Stimulated activated CD8-positive, alpha-beta memory T cell treated with anti-CD3 and anti-CD28 coated beads, Interleukin-12 subunit alpha, Interleukin-12 subunit beta, amount 100 ng/mL, for 4 hours (primary cell): ENCODE measurements at places on chromosomes 16 and 17.
A peak's percentile ranks its signal among the peaks of the same experiment; 100 is the strongest.

DNA sequence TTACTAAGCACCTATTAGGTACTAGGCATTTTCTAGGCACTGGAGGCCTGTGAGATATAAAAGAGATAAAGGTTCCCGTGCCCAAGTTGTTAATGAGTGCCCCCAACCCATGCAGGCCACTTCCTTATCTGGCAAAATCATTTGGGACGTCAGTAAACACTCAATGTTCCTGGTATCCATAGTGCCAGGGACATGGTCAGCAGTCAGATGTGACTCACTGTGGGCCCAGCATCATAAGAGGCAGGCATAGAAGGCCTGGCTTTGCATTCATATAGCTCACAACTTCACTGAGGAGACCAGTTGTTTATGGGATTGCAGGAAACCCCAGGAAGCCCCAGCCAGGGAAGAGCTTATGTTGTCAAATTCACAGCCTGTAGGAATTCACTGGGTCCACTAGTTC, 81.1 kb downstream of the MRC2 start:
- no peak for DNase-seq

GRCh38 chr17:19273731-19274130, 36.6 kb downstream of the EPN2 start:
- DNase-seq: no peak

DNA sequence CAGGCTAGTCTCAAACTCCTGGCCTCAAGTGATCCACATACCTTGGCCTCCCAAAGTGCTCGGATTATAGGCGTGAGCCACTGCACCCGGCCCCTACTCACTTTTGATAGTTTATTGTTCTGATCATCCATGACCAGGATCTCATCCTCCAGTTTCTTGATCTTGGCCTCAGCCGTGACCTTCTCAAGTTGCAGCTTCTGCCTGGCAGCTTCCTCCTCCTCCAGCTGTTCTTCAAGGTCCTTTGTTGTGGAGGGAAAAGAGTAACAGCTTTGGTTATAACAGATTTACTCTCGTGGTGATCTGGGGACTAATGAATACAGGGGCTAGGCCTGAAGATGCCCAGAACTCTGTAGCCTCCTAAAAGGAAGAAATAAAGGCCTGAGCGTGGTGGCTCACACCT, 89.9 kb downstream of the NDE1 start:
- DNase-seq: no peak

DNA sequence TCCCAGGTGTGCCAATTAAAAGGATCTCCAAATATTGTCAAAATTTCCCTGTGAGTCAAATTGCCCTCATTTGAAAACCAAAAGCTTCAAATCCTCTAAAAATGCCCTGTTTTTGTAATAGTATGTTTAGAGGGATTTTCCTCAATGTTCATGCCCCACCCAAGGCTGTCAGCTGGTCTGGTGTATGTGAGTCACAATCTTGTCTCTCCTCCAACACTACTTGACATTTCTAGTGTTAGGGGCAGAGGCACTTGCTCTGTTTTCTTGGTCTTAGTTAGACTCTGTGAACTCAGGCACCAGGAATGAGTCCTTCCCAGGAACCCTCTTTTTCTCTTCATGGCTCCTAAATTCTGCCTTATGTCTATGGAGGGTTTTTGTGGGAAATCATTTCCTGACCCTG, 634.8 kb downstream of the KCNJ2 start:
- DNase-seq: no peak

DNA sequence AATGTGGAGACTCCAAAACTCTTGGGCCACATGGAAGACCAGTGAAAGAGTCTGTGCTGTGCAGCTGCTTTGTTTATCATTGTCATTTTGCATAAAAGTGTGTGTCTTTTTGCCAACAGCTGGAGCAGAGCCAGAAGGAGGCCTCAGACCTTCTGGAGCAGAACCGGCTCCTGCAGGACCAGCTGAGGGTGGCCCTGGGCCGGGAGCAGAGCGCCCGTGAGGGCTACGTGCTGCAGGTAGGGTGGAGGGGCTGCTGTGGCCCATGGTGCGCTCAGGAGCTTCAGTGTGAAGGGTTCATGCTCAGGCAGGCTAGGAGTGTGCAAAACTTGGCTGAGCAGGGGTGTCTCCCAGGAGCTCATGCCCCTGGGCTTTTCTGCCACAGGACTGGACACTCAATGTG, 45.0 kb downstream of the PLD6 start:
- DNase-seq: no peak

DNA sequence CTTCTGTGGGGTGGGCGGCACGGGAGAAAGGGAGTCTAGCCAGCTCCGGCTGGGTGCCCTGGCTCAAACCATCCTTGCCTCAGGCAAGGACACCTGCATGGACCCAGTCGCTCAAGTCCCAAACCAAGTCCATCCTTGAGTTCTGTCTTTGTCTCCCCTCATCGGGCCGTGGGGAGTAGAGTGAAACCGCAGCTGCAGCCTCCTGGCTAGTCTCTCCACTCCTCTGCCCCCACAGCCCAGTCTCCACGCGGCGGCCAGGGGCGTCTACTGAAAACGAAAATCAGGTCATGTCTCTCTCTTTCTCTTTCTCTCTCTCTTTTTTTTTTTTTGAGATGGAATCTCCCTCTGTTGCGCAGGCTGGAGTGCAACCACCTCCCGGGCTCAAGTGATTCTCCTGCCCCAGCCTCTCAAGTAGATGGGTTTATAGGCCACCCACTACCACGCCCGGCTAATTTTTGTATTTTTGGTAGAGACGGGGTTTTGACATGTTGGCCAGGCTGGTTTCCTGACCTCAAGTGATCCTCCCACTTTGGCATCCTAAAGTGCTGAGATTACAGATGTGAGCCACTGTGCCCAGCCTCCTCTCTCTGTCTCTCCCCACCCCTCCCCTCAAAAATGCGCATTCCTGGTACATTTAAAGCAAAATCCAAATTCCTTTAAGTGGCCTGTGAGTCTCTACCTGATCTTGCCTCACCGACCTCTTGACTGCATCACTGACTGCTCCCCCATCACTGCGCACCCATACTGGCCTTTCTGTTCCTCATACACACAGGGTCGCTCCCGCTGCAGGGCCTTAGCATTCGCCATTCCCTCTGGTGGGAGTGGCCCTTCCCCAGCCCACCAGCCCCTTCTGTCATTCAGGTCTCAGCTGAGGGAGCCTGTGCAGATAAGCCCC, 17.7 kb upstream of the RMI2 start:
- no peak for DNase-seq

- no peak for DNase-seq
Measured at GRCh38 chr16:60641067-60641665, 1395.1 kb downstream of the CDH8 start.

DNA sequence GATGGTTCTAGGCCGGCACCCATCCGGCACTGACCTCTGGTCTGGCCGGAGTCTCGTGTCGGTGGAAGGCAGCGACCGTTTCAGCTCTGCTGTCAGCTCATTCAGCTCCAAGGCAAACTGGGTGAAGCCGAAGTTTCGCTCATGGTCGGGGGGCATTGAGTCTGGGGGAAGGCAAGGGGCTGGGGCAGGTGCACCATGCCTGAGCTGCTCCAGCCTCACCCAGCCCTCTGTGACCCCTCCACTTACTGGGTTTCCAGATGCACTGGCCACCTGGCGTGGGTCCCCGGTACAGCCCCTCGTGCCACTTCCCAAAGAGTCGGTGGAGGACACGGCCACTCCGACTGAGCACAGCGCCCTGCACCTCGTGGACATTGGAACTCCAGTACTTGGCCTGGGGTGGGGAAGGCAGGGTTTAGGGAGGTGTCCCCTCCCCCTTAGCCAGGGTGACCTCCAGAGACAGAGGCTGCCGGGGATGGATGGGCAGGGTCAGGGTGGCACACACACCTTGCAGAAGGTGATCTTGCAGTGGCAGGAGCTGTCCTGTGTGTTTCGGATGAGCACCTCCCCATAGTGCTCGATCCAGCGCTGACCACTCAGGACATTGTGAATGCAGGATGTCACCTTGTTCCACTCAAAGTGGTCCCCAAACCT, 12.6 kb downstream of the OSBPL7 start:
- DNase-seq: no peak

DNA sequence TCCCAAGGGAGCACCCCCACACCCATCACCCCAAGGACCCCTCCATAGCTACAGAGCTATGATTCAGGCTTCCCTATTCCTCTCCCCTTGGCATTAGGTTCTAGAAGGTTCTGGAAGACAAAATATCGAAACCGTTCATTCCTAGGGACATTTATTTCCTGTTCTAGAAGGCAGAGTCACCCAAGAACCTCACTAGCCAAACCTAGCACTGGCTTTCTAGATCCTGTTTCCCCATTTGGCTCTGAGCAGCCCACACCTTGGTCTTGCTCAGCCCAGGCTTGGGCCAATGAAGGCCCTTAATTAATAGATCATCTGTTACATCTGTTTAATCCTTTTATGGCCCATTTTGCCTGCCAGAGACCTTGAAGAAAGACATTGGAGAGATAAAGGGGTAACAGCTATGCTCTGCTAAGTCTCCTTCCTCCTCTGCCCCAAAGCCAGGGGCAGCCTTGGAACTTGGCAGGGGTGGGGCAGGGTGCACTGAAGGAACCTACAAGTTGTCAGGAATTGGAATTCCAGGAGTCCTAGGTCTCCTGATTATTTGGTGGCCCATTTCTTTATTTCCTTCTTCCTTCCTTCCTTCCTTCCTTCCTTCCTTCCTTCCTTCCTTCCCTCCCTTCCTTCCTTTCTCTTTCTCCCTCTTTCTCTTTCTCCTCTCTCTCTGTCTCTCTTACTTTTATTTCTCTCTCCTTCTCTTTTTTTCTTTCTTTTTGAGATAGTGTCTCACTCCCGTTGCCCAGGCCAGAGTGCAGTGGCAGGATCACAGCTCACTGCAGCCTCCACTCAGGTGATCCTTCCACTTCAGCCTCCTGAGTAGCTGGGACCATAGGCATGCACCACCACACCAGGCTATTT, 8.7 kb upstream of the FZD2 start:
- no peak for DNase-seq

DNA sequence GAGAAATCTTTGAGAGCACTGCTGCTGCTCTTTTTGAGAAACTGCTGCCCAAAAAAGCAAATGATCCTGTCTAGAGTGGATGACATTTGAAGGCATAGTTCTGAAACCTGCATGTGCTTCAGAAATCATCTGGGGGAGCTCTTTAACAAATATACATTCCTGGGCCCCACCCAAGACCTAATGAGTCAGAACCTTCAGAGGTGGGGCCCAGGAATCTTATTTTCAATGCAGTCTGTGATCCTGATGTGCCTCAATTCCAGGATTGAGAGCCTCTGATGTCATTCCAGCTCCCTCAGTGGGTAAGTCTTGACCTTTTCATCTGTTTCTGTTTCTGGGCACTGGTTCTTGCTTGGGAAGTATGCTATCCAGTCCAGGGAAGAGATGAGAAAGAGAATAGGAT, 42.3 kb downstream of the HNF1B start:
- DNase-seq: no peak

- no peak for DNase-seq
Measured at GRCh38 chr17:50186661-50187393, 14.6 kb downstream of the COL1A1 start.

GRCh38 chr16:24609740-24610415, 70.5 kb downstream of the RBBP6 start:
- DNase-seq: no peak

GRCh38 chr17:17063546-17064122, 21.4 kb downstream of the MPRIP start:
- DNase-seq: no peak

DNA sequence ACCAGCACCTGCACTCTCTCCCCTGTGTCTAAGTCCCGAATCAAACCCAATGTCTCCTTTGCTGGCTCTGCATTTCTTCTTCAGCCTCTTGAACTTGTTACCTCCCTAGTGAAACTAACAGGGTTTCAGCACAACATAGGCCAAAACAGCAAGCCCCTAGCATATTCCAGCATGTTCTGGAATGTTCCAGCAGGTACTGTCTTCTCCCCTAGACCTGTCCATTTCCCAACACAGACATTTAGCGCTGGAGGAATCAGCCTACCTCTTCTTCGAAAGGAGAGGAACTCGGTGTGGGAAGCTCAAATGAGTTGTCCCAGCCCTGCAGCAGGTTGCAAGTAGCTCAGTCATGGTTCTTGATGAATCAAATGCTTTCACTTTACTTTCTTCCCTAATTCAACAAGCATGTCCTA, 47.1 kb downstream of the LITAF start:
- DNase-seq: no peak

- no peak for DNase-seq
Measured at GRCh38 chr17:3697103-3697476, 1.1 kb upstream of the P2RX5 start.

GRCh38 chr17:17713839-17714238, 32.6 kb downstream of the RAI1 start:
- no peak for DNase-seq

GRCh38 chr17:33198954-33199353, 94.1 kb downstream of the ASIC2 start:
- DNase-seq: no peak

- DNase-seq: peak; percentile 62
Measured at GRCh38 chr16:28192806-28193529, 18.8 kb downstream of the XPO6 start.

- DNase-seq: no peak
Measured at GRCh38 chr17:65332375-65332774, 195.2 kb downstream of the RGS9 start.

- DNase-seq: no peak
Measured at GRCh38 chr16:81873843-81874752, 95.0 kb downstream of the PLCG2 start.

DNA sequence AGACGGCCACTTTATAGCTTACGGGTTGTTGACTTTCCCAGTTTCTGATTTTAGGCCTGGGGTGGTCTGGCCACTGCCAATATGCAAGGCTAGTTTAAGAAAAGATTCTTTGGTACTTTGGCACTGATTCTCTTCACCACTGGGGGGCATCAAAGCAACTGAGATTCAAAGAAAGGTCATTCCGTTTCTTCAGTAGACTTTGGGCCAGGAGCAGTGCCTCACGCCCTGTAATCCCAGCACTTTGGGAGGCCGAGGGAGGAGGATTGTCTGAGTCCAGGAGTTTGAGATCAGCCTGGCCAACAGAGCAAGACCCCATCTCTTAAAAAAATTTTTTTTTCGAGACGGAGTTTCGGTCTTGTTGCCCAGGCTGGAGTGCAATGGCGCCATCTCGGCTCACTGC, 53.0 kb downstream of the RPA1 start:
- no peak for DNase-seq

DNA sequence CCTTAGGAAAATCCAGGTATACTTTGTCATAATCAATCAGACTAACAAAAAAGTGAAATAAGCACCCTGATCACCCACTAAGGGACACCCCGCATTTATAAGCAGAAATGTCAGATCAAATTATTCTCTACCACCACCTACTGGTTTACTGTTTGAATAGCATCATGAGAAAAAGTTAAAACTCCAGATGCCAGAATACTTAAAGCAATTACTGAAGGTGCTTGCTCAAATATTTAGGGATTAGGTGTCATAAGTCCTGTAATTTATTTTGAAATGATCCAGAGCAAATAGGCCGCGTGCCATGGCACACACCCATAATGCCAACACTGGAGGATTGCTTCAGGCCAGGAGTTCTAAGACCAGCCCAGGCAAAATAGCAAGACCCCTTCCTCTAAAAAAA, 2.3 kb downstream of the TOP2A start:
- no peak for DNase-seq

- DNase-seq: no peak
Measured at GRCh38 chr16:50956637-50957036, 194.4 kb downstream of the SALL1 start.

- no peak for DNase-seq
Measured at GRCh38 chr17:36002631-36003030, 1.3 kb upstream of the CCL15 start.

GRCh38 chr17:69962436-69962995, 112.5 kb upstream of the KCNJ16 start:
- DNase-seq: no peak

- no peak for DNase-seq
Measured at GRCh38 chr17:6713130-6713917, at the start of gene SLC13A5. TSS of gene SLC13A5 (minus strand) at chr17:6713369. CDS start at chr17:6713333, 36 bp downstream.

GRCh38 chr17:19656851-19657581, 8.5 kb downstream of the ALDH3A2 start:
- DNase-seq: no peak

- DNase-seq: no peak
Measured at GRCh38 chr16:2779978-2780898, 3.2 kb upstream of the ELOB start.
